LHCN-M2 (cell line): ENCODE measurements at places on chromosomes 5 and 9. TPM values are rescaled to one million over a fixed set of nuclear protein-coding genes. Genes with fewer than 3 reads are reported as not detected.

GRCh38 chr5:36365896-36366295 lies 64.2 kb upstream of the RANBP3L start:
- DNase-seq, result no peak

DNA sequence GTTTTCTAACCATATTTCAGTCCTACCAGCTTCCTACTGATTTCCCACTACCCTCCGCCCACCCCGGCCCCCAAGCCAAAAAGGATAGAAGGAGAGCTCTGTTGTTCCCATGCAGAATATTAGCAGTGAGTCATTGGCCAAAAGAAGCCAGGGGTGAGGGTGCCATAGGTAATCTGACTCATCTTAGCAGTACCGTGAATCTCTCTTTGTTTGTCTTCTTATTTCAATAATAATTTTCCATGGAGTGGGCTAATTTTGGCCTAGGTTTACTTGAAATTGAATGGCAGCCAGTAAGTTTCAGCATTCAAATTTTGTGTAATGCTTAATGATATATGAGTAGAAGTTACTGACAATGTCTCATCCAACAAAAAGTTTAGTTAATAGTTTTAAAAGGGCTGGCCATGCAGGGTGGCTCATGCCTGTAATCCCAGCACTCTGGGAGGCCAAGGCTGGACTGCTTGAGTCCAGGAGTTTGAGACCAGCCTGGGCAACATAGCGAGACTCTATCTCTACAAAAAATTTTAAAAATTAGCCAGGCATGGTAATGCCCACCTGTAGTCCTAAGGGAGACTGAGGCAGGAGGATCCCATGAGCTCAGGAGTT lies 74.2 kb downstream of the C9orf152 start:
- DNase-seq, result no peak

DNA sequence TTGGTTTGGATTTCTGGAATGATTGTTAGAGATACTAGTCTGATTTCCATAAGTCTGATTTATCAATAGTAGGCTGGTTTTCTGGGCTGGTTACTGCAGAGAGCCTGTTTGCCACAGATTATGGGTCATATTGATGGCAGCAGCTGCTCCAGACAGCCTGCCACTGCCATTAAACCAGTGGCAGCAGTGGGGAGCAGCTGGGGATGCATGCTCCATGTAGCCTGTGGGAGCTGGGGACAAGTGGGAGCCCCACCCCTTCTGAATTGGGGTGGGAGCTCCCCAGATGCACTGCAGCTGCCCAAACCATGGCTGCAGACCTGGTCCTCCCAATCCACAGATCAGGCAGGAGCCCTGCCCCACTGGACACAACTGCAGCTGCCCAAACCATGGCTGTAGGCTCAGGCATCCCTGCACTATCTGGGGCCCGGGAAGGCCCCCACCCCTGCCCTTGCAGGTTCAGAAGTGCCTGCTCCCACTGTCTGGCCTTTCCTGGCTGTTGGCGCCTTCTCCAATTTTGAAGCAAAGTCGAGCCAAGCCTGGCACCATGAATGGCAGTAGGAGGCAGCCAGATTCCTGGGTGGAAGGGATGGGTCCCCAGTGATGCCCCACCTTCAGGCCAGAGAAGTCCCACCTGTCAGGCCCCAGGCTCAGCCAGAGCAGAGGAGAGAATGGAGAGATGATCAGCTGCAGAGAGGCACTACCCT lies 402.9 kb upstream of the TYRP1 start:
- DNase-seq, result no peak

SURF4 gene
- total RNA-seq, result 456 and 465 TPM in 2 replicates

PSAT1 gene
- total RNA-seq, result 21.0 and 24.8 TPM in 2 replicates
